ENCODE measurements at places on chromosomes 3 and 15. TPM values are rescaled to one million over a fixed set of nuclear protein-coding genes. Genes with fewer than 3 reads are reported as not detected.

Gene CPNE4
- total RNA-seq: 68.2 TPM

GRCh38 chr3:118772547-118773011, 262.1 kb downstream of the IGSF11 start:
- H3K4me1 ChIP-seq: no peaks in the 10 kb centered on the region
- H3K27ac ChIP-seq: no peak overlapping the region
- H3K36me3 ChIP-seq: no peaks in the 10 kb centered on the region
- no peak for DNase-seq

GRCh38 chr3:72262736-72263135, 477.8 kb upstream of the PROK2 start:
- no peak overlapping the region for H3K27ac ChIP-seq
- no peaks in the 10 kb centered on the region for H3K36me3 ChIP-seq
- H3K27me3 ChIP-seq: no peaks in the 10 kb centered on the region
- H3K4me1 ChIP-seq: peaks cover 2% of the 10 kb centered on the region
- no peak overlapping the region for H3K4me3 ChIP-seq

GRCh38 chr3:117463276-117464115, 753.9 kb downstream of the TUSC7 start:
- H3K27me3 ChIP-seq: no peaks in the 10 kb centered on the region
- H3K4me3 ChIP-seq: no peak overlapping the region
- no peak for DNase-seq
- H3K36me3 ChIP-seq: no peaks in the 10 kb centered on the region

GRCh38 chr3:141094790-141095545, 43.8 kb downstream of the SPSB4 start:
- no peaks in the 10 kb centered on the region for H3K4me1 ChIP-seq
- H3K36me3 ChIP-seq: no peaks in the 10 kb centered on the region
- H3K27me3 ChIP-seq: no peaks in the 10 kb centered on the region
- H3K4me3 ChIP-seq: no peak overlapping the region
- H3K27ac ChIP-seq: no peak overlapping the region
- no peak for DNase-seq

DNA sequence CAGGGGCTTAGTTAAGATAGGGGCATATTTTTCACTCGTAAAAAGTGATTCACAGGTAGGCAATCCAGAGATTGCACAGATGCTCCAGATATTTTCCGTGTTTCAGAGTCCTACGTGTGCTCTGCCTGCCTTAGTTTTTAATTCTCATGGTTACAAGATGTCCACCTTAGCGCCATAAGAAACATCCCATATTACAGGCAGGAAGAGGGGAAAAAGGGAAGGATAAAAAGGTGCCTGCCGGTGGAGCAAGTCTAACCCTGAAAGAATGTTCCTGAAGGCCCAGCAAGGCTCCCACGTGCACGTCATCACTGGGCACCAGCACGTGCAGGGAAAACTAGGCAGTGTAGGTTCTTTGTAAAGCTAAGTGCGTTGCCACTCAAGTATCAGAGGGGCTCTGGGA, 10.1 kb upstream of the MOBP start:
- H3K27me3 ChIP-seq: no peaks in the 10 kb centered on the region
- no peaks in the 10 kb centered on the region for H3K4me1 ChIP-seq
- H3K36me3 ChIP-seq: no peaks in the 10 kb centered on the region
- no peak overlapping the region for H3K27ac ChIP-seq

- no peak for DNase-seq
- H3K27ac ChIP-seq: no peak overlapping the region
- no peak overlapping the region for H3K4me3 ChIP-seq
- H3K27me3 ChIP-seq: no peaks in the 10 kb centered on the region
- H3K36me3 ChIP-seq: no peaks in the 10 kb centered on the region
- no peaks in the 10 kb centered on the region for H3K4me1 ChIP-seq
These were observed 47.8 kb upstream of the CHST2 start for GRCh38 chr3:143071776-143072175.

GRCh38 chr3:117102426-117102825, 392.8 kb downstream of the TUSC7 start:
- no peak overlapping the region for H3K4me3 ChIP-seq
- no peak overlapping the region for H3K27ac ChIP-seq
- H3K27me3 ChIP-seq: no peaks in the 10 kb centered on the region
- no peak for DNase-seq

DNA sequence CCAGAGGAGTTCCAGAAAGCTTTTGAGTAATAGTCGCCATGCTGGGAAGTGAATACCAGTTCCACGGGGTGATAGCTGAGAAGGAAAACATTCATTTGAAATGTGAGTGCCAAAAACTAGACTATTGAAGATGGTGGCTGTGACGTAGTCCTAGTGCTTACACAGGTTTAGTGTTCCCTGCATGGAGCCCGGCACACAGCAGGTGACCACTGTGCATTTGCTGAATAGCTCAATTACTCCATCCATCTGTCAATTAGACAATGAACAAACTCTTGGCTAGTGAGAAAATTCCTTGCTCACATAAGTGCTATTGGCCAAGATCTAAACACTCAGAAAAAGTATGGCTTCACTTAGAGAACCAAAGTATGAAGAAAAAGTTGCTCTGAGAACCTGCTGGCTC, 448.1 kb upstream of the WNT5A start:
- H3K4me1 ChIP-seq: no peaks in the 10 kb centered on the region
- H3K27ac ChIP-seq: no peak overlapping the region
- H3K36me3 ChIP-seq: no peaks in the 10 kb centered on the region

DNA sequence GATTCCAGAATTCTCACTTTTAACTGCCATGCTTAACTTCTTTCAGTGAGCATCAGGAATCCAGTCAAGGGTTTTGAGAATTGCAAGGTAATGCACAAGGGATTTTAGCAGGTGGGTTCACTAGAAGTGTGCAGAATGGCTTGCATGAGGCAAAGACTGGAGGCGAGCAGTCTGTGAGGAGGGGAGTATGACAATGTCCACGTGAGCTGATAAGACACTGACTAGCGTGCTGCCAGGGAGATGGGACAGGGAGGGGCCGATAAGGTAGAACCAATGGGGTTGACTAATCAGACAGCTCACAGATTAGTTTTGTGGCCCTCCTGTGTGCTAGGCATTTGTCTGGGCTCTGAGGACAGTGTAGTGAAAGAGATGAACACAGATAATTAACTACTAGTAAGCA, 102.0 kb upstream of the DAZL start:
- H3K4me1 ChIP-seq: no peaks in the 10 kb centered on the region
- no peak overlapping the region for H3K4me3 ChIP-seq
- no peak for DNase-seq
- H3K27me3 ChIP-seq: no peaks in the 10 kb centered on the region

Gene NR2E3
- 2.1 TPM for total RNA-seq

- H3K36me3 ChIP-seq: no peaks in the 10 kb centered on the region
- H3K27me3 ChIP-seq: no peaks in the 10 kb centered on the region
- H3K27ac ChIP-seq: no peak overlapping the region
- no peak overlapping the region for H3K4me3 ChIP-seq
- DNase-seq: no peak
These were observed 153.4 kb upstream of the UMPS start for GRCh38 chr3:124576565-124577493.

DNA sequence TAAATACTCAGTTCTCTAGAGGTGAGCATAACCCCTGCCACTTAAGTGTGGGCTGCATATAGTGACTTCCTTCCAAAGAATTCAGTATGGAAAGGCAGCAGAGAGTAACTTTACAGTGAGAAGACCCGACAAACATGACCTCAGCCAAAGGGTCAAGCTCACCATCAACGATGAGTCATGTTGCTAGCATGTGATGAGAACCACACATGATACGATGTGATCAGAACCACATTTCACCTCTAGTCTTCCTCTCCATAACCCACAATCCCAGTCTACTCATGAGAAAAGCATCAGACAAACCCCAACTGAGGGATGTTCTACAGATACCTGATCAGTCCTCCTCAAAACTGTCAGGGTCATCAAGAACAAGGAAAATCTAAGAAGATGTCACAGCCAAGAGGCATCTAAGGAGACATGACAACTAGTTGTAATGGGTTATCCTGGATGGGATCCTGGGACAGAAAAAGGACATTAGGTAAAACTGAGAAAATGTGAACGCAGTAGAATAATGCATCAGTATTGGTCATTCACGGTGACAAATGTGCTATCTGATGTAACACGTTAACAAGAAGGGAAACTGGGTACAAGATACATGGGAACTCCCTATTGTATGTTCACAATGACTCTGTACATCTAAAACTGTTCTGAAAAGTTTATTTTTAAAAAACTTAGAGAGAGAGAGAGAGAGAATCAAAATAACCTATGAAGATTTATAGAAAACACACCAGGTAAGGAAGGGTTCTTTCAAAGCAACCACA, 28.3 kb downstream of the SEC61A1 start:
- no peaks in the 10 kb centered on the region for H3K27me3 ChIP-seq
- no peak overlapping the region for H3K27ac ChIP-seq
- no peak for DNase-seq
- H3K4me3 ChIP-seq: no peak overlapping the region
- peaks cover 14% of the 10 kb centered on the region for H3K4me1 ChIP-seq

DNA sequence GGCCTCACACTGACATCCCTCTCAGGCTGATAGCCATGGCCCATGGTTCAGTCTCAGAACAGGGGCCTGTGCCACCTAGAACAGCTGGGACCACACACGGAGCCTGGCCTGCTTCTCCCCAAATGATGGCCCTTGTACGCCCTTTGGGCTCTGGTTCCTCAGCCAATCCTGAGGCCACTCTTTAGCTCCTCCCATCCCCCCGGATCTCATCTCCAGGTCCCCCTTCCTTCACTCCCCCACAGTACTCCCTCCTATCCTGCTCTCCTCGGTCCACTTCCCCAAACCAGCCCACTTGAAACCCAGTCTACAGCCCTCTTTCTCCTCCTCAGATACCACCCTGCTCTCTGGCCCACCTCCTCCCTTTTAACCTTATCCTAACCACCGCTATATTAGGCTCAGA, 17.8 kb upstream of the ZFYVE19 start:
- no peaks in the 10 kb centered on the region for H3K27me3 ChIP-seq
- H3K4me3 ChIP-seq: no peak overlapping the region
- H3K36me3 ChIP-seq: no peaks in the 10 kb centered on the region
- no peak for DNase-seq
- peaks cover 22% of the 10 kb centered on the region for H3K4me1 ChIP-seq
- H3K27ac ChIP-seq: peak overlapping the region; percentile 60

DNA sequence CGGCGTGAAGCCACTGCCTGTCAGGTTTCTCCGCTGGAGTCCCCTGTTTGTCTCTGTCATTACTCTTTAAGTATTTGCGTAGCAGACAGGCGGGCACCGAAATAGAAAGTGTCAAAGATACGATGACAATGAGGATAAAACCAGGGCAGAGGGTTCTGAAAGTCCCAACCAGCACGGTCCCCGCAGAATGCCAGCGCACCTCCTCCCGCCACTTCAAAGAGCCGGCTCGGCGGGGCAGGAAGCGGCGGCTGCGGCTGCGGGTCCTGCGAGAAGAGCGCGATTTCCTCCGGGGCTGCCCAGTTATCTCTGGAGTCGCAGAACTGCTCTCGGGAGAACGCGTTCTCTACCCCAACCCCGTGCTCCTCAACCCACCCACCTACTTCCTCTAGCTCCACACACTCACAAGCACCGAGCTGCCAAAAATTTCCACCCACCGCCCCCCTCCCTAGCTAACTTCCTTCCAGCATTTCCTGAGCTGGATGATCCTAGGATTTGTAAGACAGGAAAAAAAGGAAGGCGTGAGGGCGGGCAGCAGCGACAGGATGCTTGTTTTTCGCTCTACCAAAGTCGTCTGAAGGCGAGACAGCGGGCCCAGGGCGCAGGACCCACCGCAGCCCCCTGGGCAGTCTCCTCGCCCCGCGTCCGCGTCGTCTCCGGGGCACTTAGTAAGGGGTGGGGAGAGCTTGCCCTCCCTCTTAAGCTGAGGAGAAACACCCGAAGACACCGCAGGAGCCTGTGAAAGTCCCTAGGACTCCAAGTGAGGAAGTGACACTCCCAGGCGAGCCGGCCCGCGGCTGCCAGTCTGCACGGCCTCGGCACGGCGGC, at the start of gene ARHGAP31:
TSS of gene ARHGAP31 (plus strand) at position 513 of the 825 bp plus-strand sequence. CDS start 522 bp downstream, outside the sequence.
- DNase-seq: peak; percentile 53
- peak within 1 kb of the TSS; percentile 90 for H3K27ac ChIP-seq
- no peaks in the 10 kb centered on the region for H3K36me3 ChIP-seq
- H3K27me3 ChIP-seq: no peaks in the 10 kb centered on the region

Gene P2RY13
- total RNA-seq: 0.28 TPM

- no peaks in the 10 kb centered on the region for H3K36me3 ChIP-seq
- no peak for DNase-seq
- H3K4me1 ChIP-seq: no peaks in the 10 kb centered on the region
These were observed 466.1 kb upstream of the PPP2R3A start for GRCh38 chr3:135499426-135499825.

DNA sequence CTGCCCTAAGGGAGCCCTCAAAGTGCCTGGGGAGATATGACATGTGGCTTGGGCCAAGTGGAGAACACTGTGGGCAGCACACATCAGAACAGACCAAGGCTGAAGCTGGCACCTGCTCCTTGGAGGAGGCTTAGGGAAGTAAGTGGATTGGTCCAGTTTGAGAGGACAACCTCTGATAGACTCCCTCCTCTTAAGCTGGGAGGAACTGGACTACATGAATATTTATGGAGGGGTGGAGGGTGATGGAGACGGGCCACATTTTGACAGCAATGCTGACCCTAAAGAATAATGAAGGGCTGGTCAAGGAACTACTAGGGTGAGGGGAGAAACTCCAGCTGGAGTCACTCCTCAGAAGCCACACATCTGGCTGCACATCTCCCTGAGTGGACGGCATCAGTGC, 6.5 kb upstream of the CD276 start:
- no peak for DNase-seq
- H3K4me1 ChIP-seq: no peaks in the 10 kb centered on the region
- H3K27me3 ChIP-seq: no peaks in the 10 kb centered on the region
- H3K36me3 ChIP-seq: no peaks in the 10 kb centered on the region

DNA sequence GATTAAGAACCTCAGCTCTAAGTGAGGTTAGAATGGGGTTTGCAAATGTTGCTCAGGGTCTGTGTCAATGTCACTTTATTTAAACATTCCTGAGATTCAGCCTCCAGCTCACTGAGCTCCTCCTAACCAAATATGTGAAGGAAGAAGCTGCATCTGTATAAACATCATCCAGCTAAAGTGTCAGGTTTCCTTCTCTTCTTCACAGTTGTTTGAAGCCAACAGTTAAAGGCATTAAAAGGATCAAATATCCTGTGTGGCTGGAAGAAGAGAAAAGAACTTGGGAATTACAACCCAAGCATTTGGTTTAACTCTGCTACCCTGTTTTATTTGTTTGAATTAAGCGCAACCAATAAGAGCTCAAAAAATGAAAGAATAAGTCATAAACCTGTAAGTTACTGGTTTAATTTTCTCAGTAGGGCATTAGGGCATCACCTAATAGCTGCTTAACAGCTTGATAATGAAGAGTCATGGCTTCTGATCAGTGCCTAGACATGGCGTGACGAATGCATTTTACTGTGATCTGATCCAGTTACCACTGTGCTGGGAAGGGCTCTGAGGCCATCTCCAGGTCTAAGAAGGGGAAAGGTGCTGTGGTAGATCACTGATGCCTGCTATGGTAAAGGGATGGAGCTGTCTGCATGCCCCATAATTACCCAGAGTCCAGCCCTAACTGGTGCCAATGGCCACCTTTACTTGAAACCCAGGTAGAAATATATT, 165.7 kb upstream of the TSC22D2 start:
- no peaks in the 10 kb centered on the region for H3K36me3 ChIP-seq
- DNase-seq: no peak
- H3K4me1 ChIP-seq: peaks cover 6% of the 10 kb centered on the region

Gene PCOLCE2
- total RNA-seq: 11.0 TPM

- H3K36me3 ChIP-seq: no peaks in the 10 kb centered on the region
- DNase-seq: no peak
- H3K4me3 ChIP-seq: no peak overlapping the region
- no peaks in the 10 kb centered on the region for H3K27me3 ChIP-seq
- H3K4me1 ChIP-seq: no peaks in the 10 kb centered on the region
- H3K27ac ChIP-seq: no peak overlapping the region
These were observed 45.0 kb upstream of the FOXP1 start for GRCh38 chr3:71628522-71628921.
